Stimulated activated CD4-positive, alpha-beta T cell treated with anti-CD3 and anti-CD28 coated beads, Interleukin-1b, Interleukin-23, amount 100 ng/mL, for 1 hour (primary cell): ENCODE measurements at places on chromosomes 6 and 20.

DNA sequence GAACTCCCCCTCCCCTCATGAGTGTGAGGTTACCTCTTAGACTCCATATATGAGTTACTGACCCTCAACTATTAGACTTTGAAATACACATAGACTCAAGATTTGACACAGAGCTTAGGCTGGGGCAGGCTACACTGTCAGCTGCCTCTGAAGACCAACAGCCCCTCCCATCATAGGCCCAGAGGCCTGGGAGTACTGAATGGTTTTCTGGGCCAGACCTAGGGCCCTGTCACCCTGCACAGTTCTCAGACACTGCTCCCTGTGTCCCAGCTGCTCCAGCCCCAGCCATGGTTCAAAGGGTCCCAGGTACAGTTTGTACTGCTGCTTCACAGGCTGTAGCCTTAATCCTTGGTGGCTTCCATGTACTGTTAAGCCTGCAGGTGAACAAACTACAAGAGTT lies 132.1 kb upstream of the MOCS1 start:
- no peak for DNase-seq

DNA sequence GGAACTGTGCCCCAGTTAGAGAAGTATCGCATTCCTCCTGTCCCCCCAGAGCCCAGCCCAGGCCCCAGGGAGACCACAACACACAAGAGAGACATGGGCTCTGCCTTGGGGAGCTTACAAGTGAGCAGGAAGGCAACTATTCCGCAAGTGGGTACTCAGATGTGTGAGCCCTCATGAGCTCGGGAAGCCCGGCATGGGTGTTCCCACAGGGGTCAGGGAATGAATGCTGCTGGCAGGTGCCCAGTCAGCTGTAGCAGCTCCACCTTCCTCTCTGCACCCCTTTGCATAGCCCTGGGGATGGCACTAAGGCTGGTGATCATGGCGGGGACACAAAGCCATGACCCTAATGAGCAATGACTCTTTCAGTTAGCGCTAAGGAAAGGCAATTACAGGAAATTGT lies 194.1 kb downstream of the SYNDIG1 start:
- DNase-seq = no peak

- DNase-seq = no peak
These were observed at the start of gene PLTP for GRCh38 chr20:45911486-45912343. PLTP (minus strand) TSS chr20:45912155; CDS start chr20:45911452, 703 bp downstream.

- no peak for DNase-seq
These were observed 10.6 kb downstream of the KCNG1 start for GRCh38 chr20:51012357-51012756.

DNA sequence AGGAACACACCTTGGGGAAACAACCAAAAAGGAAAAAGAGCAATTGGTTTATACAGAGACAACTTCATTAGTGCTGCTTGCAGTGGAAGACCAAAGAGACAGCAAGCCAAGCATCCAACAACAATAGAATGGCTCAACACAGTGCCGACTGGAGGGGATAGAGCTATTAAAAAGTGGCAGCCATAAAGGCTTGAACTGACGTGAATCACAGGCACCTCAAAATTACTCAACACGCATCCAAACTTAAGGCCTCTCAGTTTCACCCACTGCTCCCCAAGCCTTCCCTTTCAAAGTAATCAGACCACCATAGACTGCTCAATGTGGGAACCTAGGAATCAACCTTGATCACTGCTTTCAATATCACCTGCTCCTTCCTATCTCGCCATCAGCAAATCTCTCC lies 9.7 kb downstream of the TNFRSF21 start:
- DNase-seq = no peak

GRCh38 chr6:168157272-168158212 lies 78.5 kb upstream of the FRMD1 start:
- no peak for DNase-seq

DNA sequence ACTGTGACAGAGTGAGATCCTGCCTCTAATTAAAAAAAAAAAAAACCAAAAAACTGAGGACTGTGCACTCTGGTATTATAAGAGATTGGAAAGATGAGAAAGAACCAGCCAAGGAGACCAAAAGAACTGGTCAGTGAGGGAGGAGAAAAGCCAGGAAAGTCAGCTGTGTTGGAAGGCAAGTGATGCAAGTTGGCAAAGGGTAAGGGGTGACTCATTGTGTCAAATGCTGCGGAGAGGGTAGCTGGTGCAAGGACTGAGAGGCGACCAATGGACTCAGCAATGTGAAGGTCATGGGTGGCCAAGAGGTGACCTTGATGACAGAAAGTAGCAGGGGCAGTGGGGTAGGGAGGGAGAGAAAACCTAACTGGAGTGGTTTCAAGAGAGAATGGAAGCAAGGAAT lies 27.4 kb upstream of the LRRN4 start:
- no peak for DNase-seq

DNA sequence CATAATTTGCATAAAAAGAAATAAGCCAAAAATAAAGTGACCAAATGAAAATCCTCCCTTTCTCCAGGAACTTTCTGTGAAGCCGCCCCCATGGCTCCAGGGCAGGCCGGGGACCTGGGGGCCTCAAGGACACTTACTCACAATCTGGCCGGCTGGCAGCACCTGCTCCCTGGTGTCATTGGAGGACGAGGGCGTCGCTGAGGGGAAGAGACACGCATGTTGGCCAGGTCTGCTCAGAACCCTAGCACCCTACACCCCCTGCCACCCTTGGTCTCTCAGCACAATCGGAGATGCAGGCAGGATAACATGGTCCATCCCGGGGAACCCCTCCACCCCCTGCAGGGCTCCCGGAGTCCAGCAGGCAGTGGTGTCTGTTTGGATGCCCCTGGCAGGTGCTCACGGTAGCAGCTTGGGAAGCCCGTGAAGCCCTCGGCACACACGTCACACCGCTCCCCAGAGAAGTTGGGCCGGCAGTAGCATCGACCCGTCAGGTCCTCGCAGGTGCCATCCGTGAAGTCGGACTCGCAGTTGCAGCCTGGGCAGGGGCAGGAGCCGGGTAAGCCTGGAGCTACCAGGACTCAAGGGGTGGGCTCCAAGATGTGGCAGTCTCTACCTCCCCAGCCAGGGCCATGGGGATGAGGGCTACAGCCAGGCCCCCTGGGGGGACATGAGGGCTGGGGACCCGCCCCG lies 21.3 kb downstream of the LAMA5 start:
- DNase-seq = no peak

DNA sequence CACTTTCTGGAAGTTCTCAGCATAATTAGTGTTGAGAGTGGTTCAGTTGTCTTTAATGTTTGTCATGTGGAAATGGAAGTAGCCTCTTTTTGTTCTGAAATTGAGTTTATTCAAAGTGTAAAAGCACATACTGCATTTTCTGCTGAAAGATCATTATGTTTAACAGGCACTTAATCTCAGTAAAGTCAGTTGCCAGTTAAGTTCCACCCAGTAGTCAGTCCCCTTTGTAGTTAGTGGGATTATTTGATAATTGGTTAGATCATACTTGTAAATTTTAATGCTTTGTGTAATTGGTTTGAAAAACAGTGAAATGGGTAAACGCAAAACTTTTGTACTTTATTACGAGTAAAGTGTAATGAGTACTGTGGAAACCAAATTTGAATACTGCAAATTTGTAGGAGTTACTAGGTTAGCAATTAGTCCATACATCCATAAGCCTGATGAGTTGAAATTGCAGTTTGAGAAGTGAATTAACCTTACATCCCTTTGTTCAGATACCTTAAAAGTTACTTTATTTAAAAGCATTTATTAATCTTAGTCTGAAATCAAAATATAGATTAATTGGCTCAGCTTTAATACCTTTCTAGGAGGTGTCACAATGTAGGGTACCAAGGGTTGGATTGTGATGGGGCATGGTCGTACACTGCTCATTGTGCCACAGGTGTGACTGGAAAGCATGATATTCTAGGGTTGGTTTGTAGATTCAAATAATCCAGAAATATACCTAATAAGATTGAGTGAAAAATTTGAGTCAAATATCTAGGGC lies 4.4 kb downstream of the SRSF6 start:
- DNase-seq = no peak

GRCh38 chr6:149917679-149918078 lies 5.2 kb downstream of the RAET1G start:
- DNase-seq = no peak

DNA sequence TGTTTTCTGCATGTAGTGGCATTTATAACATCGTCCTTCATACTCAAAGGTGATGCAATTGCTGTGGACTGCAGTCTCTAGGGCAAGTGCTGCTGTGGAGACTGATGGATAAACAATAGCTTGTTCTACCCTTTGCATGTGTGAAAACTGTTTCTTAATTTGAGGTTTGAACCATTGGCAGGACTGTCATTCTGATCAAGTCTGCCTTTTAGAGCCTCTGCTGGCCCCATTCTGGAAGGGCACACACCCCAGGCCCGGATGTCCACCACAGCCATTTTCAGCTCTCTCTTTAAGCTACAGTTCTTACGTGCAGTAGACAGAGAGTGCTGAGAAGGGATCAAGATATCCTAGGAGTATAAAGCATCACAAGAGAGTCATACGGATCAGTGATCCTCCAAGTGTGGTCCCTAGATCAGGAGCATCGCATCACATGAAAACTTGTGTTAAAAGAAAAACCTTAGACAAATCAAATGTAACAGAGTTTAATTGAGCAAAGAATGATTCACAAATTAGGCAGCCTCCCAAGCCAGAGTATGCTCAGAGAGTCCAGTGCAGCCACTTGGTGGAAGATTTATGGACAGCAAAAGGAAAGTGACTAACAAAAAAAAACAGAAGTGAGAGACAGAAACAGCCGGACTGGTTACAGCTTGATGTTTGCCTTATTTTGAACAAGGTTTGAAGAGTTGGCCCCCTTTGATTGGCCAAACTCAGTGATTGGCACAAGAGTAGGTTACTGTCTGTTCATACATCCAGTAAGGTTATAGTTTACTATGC lies 52.0 kb downstream of the FRK start:
- no peak for DNase-seq

DNA sequence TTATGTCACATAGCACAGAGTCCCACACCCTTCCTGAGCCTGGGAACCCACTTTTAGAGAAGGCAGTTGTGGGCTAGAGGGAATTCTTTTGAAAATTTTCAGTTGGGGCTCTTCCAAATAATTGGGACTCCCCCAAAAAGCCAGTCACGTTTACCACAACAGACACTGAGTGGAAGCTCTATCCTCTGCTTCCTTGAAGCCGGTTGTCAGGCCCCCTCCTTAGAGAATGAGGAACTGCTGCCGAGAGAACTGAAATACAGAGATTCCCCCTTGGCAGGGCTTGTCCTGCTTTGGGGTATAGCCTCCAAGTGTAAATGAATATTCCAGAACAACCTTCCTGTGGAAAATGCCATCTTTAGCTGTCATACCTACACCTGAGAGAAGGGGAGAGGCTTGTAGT lies 2.7 kb upstream of the JAG1 start:
- no peak for DNase-seq

DNA sequence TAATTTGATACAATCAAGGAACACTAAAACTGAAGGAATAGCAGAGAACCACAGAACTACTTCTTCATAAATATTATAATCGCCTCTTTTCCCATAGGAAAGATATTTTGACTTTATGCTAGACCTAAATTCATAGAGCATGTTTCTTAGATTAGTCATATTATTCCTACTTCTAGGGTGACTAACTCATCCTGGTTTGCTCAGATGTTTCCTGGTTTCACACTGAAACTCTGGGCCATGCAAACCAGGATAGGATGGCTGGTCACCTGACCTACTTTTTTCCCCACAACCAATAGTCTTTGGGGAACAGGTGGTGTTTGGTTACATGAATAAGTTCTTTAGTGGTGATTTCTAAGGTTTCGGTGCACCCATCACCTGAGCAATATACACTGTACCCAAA lies 42.8 kb downstream of the MMS22L start:
- DNase-seq = no peak

DNA sequence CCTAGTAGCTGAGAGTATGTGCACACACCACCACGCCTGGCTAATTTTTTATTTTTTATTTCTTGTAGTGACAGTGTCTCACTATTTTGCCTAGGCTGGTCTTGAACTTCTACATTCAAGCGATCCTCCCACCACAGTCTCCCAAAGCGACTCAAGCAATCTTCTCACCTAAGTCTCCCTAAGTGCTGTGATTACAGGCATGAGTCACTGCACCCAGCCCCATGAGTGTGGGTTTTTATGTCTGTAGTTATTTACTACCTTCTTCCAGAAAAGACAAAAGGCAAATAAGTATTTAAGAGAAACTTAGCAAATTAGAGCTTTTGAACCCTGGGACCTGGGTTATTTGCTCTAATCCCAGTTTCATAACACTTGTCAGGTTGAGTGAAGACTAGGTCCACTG lies 92.3 kb upstream of the HCRTR2 start:
- DNase-seq = no peak

GRCh38 chr6:36245572-36246061 lies 24.2 kb upstream of the PNPLA1 start:
- no peak for DNase-seq

DNA sequence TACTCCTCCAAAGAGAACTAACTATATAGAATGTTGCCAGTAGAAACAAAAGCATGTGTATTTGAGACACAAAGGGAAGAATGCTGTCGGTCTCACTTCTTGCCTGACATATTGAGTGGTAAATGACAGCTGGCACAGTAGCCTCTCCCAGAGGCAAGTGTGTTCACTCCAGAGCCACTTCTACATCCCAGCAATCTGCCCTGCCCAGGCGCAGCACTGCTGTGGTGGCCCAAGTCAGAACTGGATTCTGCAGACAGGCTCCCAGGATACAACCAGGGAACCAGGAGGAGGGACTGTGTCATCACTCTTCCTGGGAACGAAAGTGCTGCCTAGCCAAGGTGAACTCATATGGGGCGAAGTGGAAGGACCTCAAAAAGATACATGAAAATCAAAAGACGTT lies 103.2 kb upstream of the ARMC2 start:
- no peak for DNase-seq

DNA sequence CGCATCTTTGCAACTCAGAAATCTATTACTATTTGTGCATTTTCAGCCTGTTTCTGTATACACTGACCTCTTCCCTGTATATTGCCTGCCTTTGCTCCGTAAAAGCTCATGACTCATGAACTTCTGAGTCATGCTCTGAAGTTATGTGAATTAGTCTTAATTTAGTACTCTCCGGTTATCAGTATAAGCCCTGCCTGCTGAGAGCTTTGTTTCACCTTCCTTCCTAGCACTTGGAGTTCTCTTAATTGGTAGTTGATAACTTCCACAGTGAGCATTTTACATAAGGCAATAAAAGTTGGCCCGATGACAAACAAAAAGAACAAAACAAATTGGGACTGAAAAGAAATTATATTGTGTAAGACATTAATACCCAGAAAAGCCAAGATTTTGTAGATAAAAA lies 231.4 kb downstream of the GJA1 start:
- DNase-seq = no peak

DNA sequence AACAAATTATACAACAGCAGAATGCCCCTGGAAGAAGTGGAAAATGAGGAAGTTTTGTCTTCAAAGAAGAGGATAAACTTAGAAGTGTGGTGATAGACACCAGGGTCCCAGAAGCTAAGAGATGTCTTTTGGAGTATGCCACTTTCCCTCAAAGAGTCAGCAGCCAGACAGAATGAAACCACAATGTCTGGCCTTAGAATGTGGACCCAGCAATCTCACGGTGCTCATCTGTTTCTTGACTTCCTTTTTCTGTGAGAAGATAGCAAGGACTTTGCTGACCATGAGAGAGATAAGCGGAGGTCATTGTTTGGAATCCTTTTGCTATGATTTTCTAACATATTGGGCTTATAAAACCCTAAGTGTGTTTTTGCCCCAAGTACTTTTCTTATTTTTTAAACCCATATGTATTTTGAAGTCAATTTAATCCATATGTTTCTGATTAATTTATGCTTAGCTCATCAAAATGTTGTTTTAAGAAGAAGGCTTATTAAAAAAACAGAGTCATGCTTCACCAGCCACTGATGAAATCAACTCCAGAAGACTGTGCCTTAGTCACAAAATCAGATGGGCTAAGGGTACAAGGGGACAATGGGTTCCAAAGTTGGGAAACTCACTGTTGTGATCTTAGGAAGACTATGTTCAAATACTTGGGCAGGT lies 451.2 kb upstream of the JAG1 start:
- no peak for DNase-seq

- DNase-seq = no peak
These were observed 13.4 kb downstream of the MTFR2 start for GRCh38 chr6:136236466-136237293.
